ENCODE measurements at places on chromosomes 6 and 20.
A peak's percentile ranks its signal among the peaks of the same experiment; 100 is the strongest.

GRCh38 chr20:61810066-61810737 lies 255.5 kb downstream of the TAF4 start:
- DNase-seq = no peak

DNA sequence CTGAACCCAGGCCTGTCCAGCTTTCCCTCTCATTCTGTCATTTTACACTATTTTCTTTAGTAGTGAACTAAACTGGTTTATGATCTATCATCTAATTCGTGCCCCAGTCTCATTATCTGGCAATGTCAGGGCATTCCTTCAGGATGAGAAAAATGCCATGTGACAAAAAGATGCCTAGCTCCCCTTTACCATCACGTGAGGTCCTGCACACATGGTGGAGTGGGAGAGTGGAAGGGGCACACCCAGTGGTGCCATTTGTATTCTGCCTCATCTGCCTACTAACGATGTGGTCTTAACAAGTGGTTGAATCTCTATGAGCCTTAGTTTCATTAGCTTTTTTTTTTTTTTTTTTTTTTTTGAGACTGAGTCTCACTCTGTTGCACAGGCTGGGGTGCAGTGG lies 41.2 kb downstream of the CDC5L start:
- no peak for DNase-seq

GRCh38 chr20:43653966-43654365 lies 12.9 kb upstream of the MYBL2 start:
- DNase-seq = no peak

GRCh38 chr6:70059039-70059719 lies 192.8 kb downstream of the COL19A1 start:
- no peak for DNase-seq

DNA sequence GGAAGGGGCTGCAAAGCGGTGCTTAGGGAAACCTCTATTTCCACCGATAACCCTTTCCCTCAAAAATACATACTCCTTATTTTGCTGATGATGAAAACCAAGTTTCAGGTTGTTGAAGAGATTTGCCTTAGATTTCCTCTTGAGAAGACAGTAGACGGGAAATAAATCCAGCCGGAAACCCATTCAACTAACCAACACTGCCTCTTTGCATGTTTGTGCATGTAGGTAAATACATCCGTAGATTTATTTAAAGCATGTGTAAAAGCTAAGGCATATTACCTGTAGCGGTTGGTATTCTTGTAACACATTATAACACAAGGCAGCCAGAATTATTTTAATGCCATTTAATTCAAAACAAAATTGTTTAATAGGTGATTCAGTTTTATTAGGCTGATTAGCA lies 136.3 kb upstream of the SLC22A23 start:
- DNase-seq = no peak

DNA sequence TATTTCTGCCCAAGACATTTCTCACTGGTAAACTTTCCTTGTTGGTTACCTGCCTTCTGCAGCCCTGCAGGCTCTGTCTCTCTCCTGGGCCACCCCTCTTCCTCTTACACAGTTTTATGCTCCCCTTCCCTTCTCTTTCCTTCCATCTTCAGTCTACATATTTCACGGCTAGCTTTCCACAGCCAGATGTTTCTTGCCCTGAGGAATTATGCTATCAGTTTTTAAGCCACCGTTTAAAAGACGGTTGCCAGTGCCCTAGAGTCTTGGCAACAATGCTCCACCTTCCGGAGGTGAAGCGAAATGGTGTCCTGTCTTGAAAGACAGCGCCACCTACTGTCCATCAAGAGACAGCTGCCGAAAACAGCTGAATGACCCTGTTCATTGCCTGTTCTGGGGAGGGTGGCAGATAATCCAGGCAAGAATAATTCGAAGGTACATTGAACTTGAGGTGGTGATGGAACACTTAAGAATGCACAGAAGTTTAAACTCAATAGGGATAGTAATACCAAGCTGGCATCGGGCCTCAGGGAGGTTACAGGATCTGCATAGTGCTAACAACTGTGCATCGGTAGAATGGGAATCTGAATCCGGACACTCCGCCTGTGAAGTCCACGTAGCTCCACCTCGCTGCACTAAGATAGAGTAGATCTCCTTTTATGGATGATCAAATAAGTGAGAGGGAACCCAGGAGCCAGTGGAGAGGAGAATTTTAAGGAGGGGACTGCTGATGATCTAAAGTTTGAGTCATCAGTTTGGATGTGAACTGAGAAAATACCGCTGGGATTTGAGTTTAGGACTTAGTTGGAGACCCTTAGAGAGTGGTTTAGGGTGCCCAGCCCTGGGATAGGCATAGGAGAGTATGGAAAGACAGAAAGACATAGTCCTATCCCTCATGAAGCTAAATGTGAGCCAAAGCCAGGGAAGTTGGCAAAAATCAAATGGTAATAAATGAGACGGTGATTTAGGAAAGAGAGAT lies 4.8 kb upstream of the TRIM40 start:
- DNase-seq = peak; percentile 73

DNA sequence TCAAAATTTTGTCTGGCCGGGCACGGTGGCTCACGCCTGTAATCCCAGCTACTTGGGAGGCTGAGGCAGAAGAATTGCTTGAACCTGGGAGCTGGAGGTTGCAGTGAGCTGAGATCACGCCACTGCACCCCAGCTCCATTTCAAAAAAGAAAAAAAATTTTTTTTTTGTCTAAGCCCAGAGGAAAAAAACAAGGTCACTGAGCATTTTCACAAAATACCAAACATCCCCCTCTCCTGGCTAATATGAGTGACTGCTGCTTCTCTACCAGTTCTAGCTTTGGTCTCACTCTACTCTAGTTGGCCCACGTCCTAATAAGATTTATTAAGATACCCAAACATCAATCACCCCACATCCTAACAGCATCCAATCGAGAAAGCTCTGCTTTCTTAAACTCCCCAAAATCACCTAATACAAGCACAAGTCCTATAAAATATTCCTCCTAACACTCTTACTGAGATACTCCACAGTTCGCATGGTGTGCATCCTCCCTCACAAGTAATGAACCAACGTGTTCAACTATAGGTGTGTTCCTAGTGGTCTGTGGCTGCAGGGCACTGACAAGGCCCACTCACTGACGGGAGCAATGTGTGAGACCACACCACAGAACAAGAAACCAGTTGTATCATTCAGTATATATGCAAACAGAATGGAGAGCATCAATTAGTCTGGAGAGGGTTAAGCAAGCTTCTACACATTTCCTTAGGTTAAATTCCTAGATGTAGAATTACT lies 64.2 kb downstream of the FKBP5 start:
- DNase-seq = no peak

DNA sequence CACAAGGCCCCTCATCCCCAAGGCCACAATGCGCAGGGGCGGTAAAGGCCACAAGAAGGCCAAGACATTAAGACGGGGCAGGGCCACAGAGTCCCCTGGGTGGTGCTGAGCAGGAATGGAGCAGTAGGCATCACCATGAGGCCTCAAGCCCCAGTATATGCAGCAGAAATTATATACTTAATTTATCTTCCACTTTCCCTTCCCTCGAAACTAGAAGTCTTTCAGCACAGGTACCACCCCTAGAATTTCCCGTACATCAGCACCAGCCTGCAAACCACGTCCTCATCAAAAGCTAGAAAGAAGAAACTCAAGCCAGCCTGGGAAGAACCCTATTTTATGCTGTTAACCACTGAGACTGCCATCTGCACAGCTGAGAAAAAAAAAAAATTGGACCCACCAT lies 89.4 kb downstream of the PLG start:
- no peak for DNase-seq

GRCh38 chr6:34544776-34545471 lies 11.2 kb downstream of the SPDEF start:
- no peak for DNase-seq

GRCh38 chr20:50127587-50128519 lies 14.9 kb upstream of the UBE2V1 start:
- no peak for DNase-seq

- no peak for DNase-seq
Measured at GRCh38 chr6:16102208-16102607, 26.7 kb upstream of the MYLIP start.

DNA sequence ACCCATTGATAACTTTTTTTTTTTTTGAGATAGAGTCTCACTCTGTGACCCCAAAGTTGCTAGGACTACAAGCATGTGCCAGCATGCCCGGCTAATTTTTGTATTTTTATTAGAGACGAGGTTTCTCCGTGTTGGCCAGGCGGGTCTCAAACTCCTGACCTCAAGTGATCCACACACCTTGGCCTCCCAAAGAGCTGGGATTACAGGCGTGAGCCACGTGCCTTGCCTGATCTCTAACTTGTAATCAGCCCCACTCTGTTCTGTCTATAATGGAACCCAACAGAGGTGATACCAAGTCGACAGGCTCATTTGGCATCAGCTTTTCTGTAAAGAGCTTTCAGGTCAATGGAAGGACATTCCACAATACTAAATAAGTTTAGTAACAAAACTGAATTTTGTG lies 99.4 kb downstream of the HFE start:
- DNase-seq = no peak

Data from activated CD4-positive, alpha-beta memory T cell treated with anti-CD3 and anti-CD28 coated beads for 36 hours (primary cell).